Activated CD8-positive, alpha-beta memory T cell treated with anti-CD3 and anti-CD28 coated beads for 48 hours (primary cell): ENCODE measurements at places on chromosomes 4 and X.

DNA sequence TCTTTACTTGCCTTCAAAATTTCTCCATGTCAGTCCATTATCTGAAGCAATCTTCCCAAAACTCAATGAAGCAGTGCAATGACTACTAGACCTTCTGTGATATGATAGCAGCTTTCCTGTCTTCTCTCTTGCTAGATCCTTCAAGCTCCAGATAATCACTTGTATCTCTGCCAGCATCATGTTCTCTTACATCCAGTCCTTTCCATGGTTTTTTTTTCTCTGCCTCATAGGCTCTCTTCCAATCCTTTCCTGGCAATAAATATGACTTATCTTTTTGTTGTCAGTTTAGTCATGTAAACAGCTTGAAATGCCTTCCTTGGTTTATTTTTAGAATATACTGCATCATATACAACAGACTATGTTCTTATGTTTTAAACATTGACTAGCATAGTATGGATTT lies 193.5 kb downstream of the CFAP299 start:
- no peak for DNase-seq

DNA sequence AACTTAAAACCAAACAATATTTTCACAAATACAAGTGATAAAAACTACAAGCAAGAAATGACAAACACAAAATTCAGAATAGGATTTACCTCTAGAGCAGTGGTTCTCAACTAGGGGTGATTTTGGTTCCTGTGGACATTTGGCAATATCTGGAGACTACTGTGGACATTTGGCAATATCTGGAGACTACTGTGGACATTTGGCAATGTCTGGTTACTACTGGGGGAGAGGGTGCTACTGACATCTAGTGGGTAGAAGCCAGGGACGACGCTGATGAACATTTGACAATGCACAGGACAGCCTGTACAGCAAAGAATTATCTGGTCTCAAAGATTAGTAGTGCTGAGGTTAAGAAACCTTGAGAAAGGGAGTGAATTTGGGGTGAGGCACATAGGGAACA lies 169.8 kb downstream of the CLCN4 start:
- no peak for DNase-seq

- peak; percentile 79 for DNase-seq
These were observed 10.3 kb upstream of the AKAP17A start for GRCh38 chrX:1581132-1581531.

- no peak for DNase-seq
These were observed 76.5 kb downstream of the ZNF518B start for GRCh38 chr4:10380735-10381134.

- no peak for DNase-seq
These were observed 48.4 kb downstream of the ARHGAP10 start for GRCh38 chr4:147780137-147780777.

GRCh38 chr4:141254326-141254725 lies 33.6 kb downstream of the ZNF330 start:
- no peak for DNase-seq

DNA sequence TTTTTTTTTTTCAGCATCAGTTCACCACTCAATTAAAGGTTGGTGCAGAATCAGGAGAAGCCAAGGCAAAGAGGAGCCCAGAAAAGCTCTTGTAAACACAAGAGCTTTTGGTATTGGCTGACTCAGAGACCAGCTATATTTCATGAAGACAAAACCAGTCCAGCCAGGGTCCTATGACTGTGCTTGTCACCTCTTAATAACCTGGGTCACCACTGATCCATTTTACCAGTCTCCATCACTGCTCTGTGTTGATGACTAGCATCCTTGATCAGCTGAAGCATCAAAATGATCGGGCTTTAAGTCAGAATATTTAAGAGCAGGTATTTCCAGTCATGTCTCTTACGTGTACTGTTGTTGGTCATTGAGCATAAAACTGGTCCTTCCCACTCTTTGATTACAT lies 237.9 kb downstream of the PACRGL start:
- no peak for DNase-seq

DNA sequence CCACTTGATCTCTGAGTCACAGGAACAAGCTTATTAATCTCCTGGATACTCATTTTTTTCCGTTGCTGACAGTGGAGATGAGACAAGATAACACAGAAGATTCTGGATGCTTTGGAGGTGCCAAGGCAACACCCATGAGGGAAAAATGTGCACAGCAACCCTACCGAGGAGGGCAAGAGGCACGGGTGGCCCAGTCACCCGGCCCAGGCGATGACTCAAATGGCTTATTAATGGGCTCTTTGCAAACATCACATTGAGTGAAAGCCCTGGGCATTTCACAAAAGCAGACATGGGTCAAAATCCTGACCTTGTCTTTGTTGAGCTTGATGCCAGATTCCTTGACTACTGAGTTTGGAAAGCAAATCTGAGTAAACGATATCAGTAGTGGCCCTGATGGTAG lies 315.1 kb downstream of the STK32B start:
- no peak for DNase-seq

DNA sequence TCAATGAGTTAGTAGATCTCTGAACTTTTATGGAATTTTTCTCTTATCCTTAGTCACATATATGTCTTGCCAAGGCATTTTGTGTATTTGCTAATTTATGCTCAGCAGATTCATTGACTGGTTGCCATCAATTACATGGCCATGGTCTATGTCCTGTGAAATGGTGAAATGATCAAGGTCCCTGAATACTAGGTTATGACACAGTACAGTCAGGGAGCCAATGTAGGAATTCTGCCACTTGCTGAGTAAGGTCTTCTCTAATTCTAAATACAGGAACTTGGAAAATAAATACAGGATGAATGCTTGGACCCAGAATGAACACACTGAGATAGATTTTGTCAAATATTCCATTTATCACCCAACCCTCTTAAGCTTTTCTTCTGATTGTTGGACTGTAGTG lies 35.2 kb downstream of the ALPK1 start:
- no peak for DNase-seq
